Panc1 (cell line): ENCODE measurements at places on chromosomes 4 and X. TPM values are rescaled to one million over a fixed set of nuclear protein-coding genes. Genes with fewer than 3 reads are reported as not detected.

GPR143 gene
- total RNA-seq, result not detected

BRS3 gene
- total RNA-seq, result not detected

SPACA5 gene
- not detected for total RNA-seq

RAB39B gene
- total RNA-seq, result 2.0 TPM

TMEM154 gene
- total RNA-seq, result 0.15 TPM

GC gene
- 0.31 TPM for total RNA-seq

WAS gene
- total RNA-seq, result 0.82 TPM

PPM1K gene
- total RNA-seq, result 2.1 TPM

GUCY1B1 gene
- 0.36 TPM for total RNA-seq

SPARCL1 gene
- 0.57 TPM for total RNA-seq

RBMXL3 gene
- total RNA-seq, result not detected

PNMA5 gene
- total RNA-seq, result not detected

DNA sequence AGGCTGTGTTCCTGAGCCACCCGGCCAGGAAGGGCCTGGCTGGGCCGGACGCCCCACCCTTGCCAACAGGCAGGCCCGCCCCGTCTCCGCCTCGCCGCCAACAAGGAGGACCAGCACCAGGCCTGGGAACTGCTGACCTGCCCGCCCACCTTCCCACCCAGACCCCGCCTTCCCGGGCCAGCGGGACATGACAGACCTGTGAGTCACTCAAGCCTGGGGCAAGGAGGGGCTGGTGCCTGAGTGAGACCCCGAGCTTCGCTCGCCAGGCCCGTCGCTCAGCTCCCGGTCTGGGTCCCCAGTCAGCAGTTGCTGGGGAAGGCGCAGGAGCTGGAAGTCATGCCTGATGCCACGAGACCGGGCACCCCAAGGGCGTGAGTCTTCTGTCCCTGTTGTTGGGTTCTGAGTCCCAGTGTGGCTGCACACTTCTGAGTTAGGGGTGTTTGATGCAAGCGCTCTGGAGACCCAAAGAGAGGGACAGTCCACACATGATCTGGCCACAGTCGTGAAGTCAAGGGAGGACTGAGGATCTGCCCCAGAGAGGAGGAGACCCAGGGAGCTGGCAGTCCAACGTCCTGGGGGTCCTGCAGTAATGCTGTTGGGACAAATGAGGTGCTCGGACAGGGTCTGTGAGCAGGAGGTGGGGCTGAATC is at the start of gene DNASE1L1:
DNASE1L1 (minus strand) TSS at position 33 of the 650 bp plus-strand sequence. CDS start 3,686 bp downstream, outside the sequence.
- no peak for DNase-seq

DNA sequence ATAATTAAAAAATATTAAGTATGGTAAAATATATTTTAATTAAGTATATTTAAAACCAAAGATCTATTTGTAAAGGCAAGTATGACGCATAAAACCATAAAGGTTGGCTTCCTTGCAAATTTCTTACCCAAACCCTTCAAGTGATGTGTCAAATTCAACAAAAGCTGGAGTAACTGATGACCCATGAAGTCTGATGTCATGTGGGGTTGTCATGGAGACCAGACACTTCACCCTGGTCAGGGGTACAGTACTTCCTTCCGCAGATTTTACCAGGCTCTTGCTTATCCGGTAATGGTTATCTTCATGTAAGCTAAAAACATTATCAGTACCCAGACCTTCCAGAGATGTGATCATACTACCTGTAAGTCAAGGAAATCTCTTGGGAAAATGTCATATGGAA is 170.1 kb downstream of the WDFY3 start:
- no peak for DNase-seq

- DNase-seq, result no peak
Observed at GRCh38 chr4:118076958-118077766, 42.9 kb downstream of the NDST3 start.

DNA sequence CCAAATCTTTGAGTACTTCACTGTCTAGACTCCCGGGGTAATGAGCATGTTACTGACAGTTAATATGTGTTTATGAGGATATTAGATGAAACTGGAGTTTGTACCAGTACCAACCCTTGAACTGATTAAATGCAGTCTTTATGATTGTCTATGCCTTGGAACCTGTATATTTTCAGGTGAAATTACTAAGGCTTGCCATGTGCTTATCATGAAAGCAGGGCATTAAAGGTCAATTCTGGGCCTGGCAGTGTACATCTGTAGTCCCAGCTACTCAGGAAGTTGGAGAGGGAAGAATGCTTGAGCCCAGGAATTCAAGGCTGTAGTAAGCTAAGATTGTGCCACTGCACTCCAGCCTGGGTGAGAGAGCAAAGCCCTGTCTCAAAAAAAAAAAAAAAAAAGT is 27.6 kb downstream of the PHEX start:
- no peak for DNase-seq

DNA sequence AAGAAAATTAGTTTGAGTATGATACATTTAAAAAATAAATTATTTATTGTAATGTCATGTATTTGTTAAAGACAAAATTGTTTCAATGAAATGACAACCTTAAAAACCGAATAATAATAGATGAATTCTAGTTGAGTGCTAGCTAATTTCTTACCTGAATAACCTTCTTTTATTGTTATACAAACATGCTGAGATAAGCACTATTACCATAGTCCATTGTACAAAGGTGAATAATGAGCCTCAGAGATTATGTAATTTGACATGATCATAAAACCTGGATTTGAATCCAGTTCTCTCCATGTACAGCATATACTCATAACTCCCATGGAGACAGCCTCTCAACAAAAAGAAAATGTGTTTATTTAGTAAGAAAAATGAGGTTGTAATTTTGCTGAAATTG is 1512.9 kb downstream of the PCDH19 start:
- DNase-seq, result no peak

DNA sequence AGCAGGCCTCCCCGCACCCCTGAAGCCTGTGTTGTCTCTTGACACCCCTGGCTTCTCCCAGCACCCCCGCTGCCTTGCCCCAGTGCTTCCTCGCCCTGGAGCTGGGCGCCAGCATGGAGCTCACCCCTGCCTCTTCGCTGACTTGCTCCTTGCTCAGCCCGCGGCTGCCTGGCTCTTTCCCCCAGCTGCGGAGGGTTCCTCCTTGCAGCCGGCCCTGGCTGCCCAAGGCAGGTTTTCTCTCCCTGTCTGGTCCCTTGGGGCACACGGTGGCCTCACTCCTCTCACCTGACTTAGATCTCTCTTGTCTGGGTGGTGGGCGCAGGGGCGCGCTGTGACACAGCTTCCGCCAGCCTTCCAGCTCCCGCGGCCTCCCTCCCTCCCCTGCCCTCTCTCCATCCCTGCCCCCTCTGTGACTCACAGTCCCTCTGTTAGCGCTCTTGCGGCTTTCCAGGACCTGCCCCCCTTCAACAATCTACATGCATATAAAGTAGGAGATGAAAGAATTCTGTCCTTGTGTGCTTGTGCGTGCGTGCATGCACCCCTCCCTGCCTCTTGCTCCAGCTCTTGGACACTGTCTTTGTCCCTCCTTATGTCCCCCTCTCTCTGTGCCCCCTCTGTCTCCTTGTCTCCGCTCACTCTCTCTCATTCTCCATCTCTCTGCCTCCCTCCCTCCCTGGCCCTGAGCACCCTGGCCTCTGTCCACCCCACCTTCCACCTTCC is 2.2 kb downstream of the PLXNB3 start:
- DNase-seq, result no peak

DNA sequence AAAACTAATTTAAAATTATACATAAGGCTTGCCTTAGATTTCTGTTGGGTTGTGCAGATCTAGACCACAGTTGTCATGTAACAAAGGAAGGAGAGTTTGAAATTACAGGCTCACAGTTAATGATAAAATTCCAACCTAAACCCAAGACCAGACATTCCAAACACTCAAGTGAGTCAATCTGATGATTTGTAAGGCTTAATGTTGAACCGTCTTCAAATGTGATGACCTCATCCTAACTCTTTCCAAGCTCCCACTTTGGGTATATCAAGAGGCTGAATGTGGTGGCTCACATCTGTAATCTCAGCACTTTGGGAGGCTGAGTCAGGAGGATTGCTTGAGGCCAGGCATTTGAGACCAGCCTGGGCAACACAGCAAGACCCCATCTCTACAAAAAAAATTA is 149.2 kb downstream of the TBL1X start:
- DNase-seq, result no peak

DNA sequence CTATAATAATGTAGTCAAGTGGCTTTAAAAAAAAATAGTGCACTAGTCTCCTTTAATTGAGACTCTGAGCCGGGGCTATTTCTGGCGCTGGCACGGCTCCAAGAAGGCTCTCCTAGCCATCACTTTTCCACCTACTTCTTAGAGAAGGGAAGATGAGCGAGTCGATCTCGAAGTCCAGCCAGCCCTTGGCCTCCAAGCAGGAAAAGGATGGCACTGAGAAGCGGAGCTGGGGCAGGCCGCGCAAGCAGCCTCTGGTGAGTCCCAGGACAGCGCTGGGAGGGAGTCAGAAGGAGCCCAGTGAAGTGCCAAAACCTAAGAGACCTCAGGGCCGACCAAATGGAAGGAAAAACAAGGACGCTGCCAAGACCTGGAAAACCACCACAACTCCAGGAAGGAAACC is 531.9 kb downstream of the MAGEB5 start:
- DNase-seq, result no peak

DNA sequence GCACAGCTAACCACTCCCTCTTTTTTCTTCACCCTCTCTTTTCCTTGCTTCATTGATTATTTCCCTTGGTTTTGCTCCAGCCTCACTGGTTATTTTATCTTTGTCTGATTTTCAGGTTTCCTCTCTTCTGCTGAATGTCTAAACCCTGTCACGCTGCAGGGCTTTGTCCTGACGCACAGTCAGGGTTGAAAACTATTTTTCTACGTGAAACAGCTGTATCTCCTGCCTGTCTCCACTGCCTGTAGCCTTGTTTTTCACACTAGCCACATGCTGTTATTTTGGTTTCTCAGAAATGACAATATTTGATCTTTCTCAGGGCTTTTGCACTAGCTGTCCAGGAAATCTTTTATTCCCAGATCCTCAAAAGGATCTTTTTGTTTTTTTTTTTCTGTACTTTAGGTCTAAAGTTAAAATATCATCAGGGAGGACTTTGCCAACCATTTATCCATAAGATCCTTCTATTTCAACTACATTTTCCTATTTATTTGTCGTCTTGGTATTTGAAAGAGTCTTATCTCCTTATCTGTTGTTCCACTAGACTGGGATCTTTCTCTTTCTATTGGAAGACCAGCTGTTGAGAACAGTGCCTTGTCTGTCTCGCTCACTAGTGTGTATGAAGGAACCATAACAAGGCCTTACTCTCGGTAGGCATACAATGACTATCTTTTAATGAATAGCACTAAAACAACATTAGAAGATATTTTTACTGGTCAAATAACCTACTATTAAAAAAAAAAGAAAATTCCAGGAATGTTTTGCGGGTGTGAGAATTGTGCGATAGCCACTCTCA is 164.3 kb downstream of the PDHA2 start:
- no peak for DNase-seq

GRCh38 chrX:138925330-138925729 is 213.8 kb upstream of the FGF13 start:
- DNase-seq, result no peak

- DNase-seq, result no peak
Observed at GRCh38 chr4:1291091-1291490, 1.4 kb downstream of the MAEA start.

- DNase-seq, result no peak
Observed at GRCh38 chr4:66943112-66943511, 602.2 kb downstream of the CENPC start.

DNA sequence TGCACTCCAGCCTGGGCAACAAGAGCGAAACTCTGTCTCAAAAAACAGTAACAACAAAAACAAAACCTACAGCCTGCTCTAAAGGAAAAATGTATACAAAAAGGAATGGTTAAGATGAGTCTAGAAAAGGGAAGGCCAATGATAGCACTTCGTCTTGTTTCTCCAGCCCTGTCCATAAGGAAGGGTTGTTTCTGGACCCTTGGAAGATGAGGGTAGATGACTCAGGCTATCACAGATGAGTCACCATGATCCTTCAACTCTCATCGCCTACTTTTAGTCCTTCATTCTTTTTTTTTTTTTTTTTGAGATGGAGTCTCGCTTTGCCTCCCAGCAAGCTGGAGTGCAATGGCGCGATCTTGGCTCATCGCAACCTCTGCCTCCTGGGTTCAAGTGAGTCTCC is 8.8 kb downstream of the PLA2G12A start:
- DNase-seq, result no peak

DNA sequence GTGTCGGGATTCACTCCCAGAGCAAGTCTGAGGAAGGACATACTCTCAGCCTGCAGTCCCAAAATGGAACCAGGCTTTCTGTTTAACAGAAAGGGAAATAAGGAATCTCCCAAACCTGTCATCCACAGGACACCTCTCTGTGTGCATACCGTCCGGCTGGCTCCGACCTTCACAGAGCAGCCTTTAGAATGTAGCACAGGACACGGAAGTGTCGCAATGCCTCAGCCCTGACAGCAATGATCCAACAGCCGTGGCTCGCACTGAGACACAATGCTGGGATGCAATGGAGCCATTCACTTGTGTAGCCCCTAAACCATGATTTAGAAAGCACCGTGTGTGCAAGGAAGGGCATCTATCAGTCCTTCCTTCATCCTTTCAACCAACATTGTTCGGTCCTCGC is 15.5 kb upstream of the HELT start:
- DNase-seq, result no peak

- no peak for DNase-seq
Observed at GRCh38 chr4:47499700-47500099, 14.6 kb downstream of the ATP10D start.

- DNase-seq, result no peak
Observed at GRCh38 chr4:40648742-40649281, 19.1 kb upstream of the RBM47 start.

DNA sequence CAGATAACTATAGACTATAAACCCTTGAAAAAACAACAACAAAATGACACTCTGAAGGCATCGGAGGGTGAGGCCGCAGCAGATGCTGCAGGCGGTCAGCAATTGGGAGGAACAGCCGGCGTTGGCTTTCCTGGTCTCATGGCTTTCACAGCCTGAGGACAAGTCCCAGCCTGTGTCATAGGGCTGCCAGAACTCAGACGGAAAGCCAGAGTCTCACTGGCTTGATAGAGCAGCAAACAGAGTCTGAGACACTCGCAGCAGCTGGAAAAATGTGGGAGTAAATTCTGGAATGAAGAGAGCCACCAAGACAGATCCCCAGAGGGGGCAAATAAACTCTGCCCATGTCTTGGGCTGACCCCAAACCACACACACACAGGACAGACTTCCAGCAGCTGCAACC is 86.3 kb downstream of the PPP2R2C start:
- no peak for DNase-seq

- no peak for DNase-seq
Observed at GRCh38 chrX:137545711-137546651, 19.9 kb upstream of the ZIC3 start.

DNA sequence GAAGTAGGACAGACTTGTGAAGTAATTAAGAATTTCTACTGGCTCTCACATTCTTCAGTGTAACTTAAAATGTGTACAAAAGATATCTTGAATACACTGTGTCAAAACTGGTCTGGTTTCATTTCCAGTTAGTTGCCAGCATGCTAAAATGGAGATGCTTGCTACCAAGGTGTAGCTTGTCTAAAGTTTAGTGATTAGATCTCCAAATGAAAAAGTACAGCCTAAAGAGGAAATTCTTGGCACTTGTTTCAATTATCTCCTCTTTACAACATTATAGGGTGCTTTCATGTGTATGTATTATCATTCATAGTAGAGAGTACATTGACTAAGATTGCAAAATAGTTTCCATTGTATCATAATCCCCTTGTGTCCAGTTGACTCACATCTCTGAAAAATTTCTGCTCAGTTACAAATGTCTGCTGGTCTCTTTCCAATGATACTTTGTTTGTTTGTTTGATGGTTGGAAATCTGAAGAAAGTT is 97.3 kb upstream of the SPRY1 start:
- DNase-seq, result no peak
